Activated CD4-positive, alpha-beta T cell treated with anti-CD3 and anti-CD28 coated beads, Interleukin-2, amount 10 ng/mL, durations not matched to agents 7 days and 5 days (primary cell): ENCODE measurements at places on chromosomes 12 and 14.
A peak's percentile ranks its signal among the peaks of the same experiment; 100 is the strongest.

DNA sequence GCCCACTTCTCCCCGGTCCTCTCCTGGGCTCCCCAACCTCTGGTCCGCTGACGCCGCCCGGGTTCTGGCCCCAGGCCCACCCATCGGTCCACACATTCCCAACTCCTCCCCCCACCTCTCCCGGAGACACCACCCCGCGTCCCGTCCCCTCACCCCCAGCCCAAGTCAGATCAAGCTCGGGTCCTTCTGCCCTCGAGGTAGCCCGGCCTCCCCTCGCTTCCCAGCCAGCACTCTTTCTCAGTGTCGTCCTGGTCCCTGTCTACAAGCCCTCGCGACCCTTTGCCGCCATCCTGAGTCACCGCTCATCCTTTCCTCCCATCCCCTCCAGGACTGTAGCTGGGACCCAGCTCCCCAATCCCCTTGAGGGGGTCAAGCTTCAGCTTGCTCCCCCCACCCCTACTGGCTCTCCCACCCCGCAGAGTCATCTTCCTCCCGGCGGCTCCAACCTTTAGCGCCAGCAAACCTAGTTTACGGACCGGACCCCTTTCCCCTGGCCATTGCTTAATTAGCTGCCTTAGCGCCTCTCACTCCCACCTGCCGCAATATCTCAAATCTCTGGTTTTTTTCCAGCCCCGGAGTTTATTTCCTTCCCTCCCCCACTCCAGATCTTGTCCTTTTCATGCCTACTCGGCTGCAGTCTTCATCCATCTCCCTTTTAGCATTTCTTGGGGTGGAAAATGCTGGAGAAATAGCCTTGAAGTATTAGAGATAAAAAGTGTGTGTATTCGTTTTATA is 1.1 kb downstream of the PPP4R4 start:
- DNase-seq, result no peak

- DNase-seq, result peak; percentile 46
These were observed 63.9 kb upstream of the PTGR2 start for GRCh38 chr14:73787486-73788316.

GRCh38 chr12:30646821-30647220 is 48.8 kb downstream of the IPO8 start:
- no peak for DNase-seq

- no peak for DNase-seq
These were observed 239.6 kb downstream of the ZFP36L1 start for GRCh38 chr14:68553311-68553710.

DNA sequence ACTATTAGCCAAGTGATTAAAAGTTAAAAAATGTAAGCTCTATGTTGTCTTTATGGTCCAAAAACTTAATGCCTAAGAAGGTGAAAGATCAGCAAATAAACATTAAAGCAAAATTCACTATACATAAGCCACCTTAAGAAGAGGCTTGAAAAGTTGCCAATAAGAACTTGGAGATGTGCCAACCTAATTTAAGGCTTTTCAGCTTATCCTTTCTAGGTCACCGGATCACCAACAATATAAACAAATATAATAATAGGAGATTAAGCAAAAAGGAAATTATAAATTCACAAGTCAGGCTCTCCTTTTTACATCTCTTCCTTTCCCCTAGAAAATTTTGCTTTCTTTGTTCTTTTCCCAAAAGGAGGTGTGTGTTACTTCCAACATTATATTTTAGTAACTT is 30.9 kb downstream of the SLC2A3 start:
- no peak for DNase-seq

- no peak for DNase-seq
These were observed 63.4 kb upstream of the PTGR2 start for GRCh38 chr14:73788317-73788598.

DNA sequence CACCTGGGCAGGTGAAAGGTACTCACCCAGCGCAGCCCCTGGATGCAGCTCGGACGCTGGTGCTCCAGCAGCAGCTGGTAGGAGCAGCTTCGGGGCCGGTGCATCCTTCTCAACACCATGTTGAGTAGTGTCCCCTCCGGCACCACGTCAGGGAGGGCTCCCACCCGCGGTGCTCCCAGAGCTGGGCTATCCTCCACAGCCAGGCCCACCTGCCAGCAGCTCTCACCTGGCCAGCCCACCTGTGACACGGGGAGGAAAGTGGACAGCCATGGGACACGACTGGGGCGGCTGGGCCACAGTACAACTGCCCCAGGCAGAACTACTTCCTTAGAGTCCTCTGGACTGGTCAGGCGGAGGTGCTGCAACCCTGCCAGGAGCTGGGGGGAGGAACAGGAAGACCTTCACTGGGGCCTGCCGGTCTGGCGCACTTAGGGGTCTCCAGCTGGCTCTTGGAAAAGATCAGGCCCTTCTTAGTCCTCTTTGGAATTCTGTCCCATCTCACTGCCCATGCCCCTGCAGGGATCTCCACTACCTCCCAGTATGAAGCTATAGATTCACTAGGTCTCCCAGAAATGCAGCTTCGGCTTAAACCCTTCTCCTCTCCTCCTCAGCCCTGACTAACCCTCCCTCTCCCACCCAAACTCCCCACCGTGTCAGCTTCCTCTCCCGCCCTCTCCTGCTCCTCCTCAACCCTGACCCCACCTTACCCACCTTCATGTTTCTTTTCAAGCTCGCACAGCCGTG is 668 bp downstream of the RAPGEF3 start:
- DNase-seq, result no peak

DNA sequence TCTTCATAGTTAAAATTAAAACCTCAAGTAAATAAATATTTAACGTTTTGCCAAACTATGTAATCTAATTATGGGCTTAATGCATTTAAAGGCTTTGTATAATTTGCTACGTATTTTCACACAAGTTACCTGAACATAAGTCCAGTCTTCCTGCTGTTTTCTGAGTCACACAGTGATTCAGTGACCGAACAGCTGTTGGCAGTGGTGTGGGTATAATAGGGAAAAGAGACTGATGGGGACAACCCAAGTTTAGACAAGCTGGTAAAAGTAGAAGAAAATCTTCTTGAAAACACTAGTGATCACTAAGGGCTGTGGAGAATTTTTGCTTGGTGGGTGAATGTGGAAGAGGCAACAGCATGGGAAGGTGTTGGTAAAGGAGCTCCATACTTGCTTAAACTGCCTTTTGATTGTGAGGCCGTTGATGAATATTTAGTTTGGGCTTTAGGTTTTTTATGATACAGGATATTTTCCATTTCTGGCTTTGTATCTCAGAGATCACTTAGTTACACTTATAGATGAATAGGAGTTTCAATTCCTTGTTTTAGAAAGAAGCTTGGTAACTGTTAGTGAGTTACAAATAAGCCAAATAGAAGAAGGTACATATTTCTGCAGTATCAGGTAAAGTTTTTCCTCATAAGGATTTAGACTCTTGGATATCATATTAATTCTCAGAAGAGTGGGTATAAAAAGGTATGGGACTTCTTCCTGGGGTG is 23.9 kb downstream of the LRRK2 start:
- no peak for DNase-seq

DNA sequence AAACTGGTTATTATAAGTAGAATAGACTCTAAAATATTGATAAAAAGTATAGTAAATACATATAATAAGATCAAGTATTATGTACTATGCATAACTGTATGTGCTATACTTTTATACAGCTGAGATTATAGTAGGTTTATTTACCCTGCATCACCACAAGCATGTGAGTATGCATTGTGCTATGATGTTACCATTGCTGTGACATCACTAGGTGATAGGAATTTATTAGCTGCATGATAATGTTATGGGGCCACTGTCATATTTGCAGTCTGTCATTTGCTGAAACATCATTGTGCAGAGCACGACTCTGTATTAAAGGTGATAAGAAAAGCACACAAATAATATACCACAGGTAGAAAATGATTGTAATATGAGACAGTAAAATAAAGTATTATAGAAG is 385.6 kb downstream of the ZFP36L1 start:
- no peak for DNase-seq

- DNase-seq, result no peak
These were observed 44.3 kb downstream of the NCOR2 start for GRCh38 chr12:124523071-124523470.

GRCh38 chr14:58151133-58152013 is 640 bp downstream of the ARMH4 start:
- peak; percentile 7 for DNase-seq

DNA sequence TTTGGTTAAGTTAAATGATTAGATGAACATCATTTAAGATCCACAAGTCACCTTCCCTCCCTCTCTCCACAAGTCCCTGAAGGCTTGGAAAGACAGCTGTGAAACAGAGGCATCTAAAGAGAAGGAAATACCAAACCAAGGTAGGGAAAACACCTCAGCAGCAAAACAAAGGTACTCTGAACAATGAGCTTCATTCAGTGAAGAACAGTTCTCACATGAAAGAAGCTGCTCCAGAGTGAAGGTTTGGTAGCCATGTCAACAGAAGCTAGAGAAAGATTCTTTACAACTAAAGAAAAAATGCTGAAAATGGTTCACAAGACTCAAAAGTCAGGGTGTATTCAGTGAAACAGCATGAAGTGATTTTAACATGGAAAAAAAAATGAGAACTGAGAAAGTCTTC is 69.4 kb downstream of the FGD6 start:
- no peak for DNase-seq

DNA sequence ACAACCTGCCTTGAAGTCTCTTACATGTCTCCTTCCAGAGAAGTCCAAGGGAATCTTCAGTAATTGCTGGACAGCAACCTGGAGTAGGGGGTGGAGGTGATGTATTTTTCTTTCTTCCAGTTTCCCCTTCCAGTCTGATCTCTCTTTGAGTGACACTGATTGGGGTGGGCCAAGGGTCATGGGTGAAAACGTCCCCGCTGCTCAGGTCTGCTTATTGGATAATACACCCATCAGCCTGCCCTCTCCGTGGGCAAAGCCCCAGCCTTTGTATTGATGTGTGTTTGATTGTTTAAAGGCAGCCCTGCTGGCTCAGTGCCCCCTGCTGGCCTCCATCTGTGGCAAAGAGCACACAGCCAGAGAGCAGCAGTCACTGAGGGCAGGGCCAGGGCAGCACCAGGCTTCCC is 35.7 kb upstream of the ATP2A2 start:
- DNase-seq, result peak; percentile 64

GRCh38 chr14:106141242-106142220 is 615.1 kb downstream of the TMEM121 start:
- peak; percentile 40 for DNase-seq

DNA sequence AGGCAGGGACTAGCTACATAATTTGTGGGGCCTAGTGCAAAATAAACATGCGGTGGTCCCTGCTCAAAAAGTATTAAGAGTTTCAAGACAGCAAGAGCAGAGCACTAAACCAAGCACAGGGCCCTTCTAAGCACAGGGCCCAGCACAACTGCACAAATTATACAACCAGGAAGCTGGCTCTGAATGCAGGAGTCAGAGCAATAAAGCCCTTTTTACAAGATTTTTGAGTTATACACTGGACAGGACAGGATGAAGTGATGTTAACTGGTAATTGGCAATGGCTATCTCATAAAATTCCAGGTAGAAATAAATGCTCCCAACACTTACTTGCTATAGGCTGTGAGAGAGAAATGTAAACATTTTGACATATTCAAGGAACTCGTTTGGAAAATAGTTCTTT is 86.2 kb upstream of the GPHB5 start:
- DNase-seq, result no peak

GRCh38 chr12:127861406-127861805 is 405.6 kb upstream of the TMEM132C start:
- DNase-seq, result no peak

DNA sequence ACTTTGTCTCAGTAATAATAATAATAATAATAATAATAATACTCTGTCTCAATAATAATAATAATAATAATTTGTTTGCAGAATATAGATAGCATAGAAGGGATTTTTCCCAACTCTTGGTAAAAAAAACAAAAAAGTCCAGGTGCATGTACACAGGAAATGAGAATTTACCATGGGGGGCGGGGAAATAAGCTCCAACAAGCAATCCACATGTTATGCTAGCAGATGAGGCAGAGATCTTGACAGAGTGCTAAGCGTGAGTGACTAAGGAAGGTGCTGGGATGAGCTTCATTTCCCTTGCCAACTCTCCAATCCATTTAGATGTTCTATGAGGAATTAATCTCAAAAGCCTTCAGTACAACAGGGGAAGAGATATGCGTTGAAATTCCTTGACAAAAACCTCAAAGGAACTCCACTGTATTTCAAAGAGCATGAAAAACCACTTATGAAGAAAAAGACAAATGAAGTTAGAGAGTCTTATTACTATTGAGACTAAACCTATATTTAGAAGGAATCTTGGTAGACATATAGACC is 44.9 kb upstream of the GTF2A1 start:
- no peak for DNase-seq
